ENCODE measurements at places on chromosomes 4 and X.

DNA sequence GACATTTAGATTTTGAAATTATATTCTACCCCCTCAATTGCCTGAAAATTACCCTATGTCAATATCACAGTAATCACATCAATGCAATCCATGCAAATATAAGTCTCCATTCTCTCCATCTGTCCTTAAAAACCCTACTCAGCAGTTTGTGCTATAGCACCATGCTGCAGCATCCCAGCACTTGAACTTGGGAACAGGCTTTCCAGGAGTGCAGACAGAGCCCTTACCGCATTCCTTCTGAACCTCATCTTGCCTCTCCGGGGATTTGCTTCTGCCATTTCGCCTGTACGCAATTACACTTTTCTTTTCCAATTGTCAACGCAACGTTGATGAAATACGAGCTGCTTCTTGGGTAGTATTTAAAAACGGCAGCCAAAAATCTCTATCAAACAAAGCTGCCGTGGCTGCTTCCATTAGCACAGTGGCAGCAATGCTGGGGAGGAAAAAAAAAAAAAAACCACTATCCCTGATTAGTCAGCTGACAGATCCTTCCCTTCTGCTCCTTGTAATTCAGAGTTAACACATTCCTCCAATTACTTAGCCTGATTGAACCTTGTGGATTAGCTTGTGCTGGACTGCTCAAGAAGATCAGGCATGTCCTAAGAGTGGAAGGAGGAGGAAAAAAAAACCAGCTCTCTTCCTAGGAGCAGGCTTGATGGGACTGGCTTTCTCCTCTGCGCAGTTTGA lies 65.6 kb downstream of the MCF2 start:
- DNase-seq: peak; percentile 11

- peak; percentile 58 for DNase-seq
Measured at GRCh38 chr4:78829296-78829695, 53.1 kb downstream of the BMP2K start.

GRCh38 chr4:19807505-19807904 lies 444.2 kb upstream of the SLIT2 start:
- peak; percentile 71 for DNase-seq

- no peak for DNase-seq
Measured at GRCh38 chr4:155391932-155392331, 15.2 kb upstream of the MAP9 start.

GRCh38 chr4:185096032-185096653 lies 46.9 kb upstream of the SLC25A4 start:
- DNase-seq: peak; percentile 40

GRCh38 chr4:7968262-7968896 lies 28.7 kb upstream of the AFAP1 start:
- no peak for DNase-seq

DNA sequence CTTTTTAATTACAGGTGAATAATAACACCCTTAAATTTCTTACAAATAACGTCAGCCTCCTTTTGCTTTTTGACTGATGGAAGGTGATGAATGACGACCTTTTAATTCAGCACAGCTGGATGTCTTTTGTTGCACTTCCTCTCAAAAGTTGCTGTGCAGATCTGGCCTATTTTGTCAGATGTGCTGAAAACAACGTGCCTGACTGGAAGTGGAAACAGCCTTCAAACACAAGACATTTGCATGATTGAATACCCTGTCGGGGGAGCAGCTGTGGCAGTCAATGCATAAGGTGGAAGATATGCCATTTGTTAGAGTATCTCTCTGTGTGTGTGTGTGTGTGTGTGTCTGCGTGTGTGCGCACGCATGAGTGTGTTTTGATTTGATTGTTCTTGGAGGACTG lies 579.7 kb downstream of the SPRY1 start:
- no peak for DNase-seq

Measured in fibroblast of skin of scalp (primary cell).